Left kidney (tissue), 8 donors: ENCODE measurements at places on chromosomes 5 and 9. TPM values are rescaled to one million over a fixed set of nuclear protein-coding genes. Genes with fewer than 3 reads are reported as not detected.

PSD2 gene
- polyA plus RNA-seq, result 2.2 TPM

IL9 gene
- polyA plus RNA-seq, result not detected

PCDHGA5 gene
- polyA plus RNA-seq, result 2.7 TPM

SPINK5 gene
- polyA plus RNA-seq, result 0.67 TPM

SLC25A48 gene
- polyA plus RNA-seq, result 4.1 TPM

STK32A gene
- 23.9 TPM for polyA plus RNA-seq
